ENCODE measurements at places on chromosomes 2 and 18.

DNA sequence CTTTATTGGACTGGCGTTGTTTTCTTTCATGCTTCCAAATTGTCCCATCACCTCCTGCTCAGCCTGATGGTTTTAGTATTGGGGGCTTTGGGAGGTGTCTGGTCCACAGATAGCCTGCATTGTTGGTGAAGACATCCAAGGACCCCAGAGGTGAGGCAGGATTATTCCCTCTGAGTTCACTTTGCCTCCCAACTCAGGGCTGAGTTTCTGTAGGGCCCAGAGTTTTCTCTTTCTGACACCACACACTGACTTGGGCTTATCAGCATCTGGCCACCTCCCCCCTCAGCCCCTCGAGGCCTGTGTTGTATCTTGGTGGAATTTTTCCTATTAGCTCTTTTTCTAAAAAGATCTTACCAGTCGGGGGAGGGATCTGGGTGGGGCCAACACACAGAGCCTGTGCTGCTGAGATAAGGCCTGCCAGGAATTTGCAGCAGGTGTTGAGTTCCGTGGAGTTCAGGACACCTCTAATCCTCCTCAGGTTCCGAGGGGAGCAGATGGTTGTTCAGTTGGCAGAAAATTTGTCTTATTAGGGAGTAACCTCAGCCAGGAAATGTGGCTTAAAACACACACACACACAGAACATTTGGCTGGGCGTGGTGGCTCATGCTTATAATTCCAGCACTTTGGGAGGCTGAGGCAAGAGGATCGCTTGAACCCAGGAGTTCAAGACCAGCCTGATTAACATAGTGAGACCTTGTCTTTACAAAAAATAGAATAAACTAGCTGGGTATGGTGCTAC is 7.3 kb downstream of the EMILIN2 start:
- no peak for DNase-seq

- no peak for DNase-seq
Measured at GRCh38 chr2:48673581-48673980, 55.9 kb downstream of the GTF2A1L start.

DNA sequence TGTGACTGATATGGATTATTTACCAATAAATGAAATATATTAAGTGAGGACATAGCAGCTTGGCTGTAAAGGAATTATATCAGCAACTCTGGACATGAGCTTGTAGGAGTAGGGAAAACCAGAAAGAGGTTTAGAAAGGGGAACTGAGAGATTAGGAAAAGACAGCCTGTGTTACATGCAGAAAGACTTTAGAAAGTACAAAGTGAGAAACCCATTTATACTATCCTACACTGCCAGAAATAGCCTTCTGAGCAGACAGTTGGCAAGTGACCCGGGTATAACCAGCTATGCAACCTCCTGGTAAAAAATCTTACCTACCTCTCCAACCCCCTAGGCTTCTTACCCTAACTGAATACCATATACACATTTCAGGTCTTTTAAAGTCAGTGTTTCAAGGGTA is 134.1 kb downstream of the ANKRD44 start:
- DNase-seq = no peak

DNA sequence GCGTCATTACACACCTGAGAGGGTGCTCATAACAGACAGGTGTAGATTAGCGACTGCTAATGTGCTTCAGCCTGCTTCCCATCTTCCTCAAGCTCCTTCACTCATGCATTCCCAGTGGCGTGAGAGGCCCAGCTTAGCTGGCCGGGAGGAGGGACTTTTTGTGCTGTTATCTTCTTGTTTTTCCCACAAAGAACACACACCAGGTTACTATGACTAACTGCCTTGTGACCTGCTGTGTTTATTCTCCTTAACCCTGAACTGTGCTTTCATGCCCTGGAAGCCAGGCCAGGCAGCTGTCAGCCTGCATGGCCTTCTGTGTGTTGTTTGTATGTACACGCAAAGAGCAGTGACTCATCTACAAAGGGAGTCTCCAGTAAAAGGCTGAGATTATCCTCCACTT is 143.8 kb downstream of the PIEZO2 start:
- DNase-seq = no peak

- no peak for DNase-seq
Measured at GRCh38 chr2:16691261-16691660, 25.6 kb upstream of the CYRIA start.

DNA sequence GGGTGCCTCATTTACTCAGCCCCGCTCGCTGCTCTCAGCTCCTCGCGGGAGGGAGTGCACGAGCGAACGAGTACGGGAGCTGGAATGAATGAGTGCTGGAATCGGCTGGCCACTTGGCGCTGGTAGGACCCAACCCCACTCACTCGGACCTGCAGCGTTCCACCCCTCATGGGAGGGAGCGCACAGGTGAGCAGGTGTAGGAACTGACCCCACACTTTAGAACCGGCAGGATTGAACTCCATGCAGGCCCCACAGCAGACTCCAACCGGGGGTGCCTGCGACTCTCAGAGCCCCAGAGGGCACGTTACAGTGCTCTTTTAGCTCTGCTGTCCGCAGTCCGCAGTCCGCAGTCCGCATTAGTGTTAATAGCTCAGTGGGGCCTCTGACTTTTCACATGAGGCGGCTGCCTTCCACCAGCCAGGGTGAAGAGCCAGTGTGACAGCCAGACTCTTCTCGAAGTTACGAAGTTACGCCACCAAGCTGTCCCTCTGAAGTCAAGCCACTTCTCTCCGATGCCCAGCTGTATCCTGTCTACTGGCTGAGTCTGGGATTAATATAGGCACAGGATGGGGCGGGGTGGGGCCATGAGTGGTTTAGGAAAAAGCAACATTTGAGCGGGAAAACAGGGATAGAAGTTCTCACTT is 102.7 kb upstream of the ARHGAP15 start:
- DNase-seq = no peak

DNA sequence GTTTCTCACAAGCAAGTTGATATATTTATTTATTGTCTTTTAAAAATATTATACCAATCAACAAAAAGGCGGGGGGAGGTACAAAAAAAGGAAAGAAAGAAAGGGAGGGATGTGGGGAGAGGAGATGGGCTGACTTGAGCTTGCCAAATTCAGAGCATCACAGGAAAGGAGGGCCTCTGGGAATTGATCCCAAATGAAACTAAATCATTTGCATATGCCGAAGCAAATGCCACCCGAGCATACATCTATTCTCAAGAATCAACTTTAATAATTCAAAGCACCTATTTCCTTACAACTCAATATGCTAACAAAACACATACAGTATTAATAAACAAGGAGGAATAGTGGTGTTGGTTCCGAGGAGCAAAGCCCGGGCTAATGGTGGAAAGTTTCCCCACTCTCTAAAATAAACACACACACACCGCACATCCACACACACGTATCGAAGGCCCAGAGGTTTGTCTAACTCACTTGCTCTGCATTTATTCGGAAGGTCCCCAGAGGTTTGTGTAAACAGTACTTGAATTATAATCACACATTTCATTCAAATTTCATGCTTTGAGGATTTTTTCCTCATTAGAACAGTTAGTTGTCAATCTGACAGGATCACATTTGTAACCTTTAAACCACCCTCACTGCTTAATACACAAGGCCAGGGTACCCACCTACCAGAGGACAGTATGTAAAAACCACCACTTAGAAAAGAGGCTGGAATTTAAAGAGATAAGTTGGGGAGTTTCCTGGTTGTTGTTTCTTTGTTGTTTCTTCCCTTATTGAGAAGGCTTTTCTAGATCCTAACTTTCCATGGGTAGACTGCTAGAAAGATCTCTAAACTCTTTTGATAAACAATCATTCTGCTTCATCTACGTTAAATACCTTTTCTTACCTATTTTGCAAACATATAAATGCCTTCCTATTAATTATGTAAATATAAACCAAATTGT is 264.7 kb downstream of the TCF4 start:
- no peak for DNase-seq

- DNase-seq = peak; percentile 6
Measured at GRCh38 chr2:182666674-182667314, 49.3 kb upstream of the DNAJC10 start.

DNA sequence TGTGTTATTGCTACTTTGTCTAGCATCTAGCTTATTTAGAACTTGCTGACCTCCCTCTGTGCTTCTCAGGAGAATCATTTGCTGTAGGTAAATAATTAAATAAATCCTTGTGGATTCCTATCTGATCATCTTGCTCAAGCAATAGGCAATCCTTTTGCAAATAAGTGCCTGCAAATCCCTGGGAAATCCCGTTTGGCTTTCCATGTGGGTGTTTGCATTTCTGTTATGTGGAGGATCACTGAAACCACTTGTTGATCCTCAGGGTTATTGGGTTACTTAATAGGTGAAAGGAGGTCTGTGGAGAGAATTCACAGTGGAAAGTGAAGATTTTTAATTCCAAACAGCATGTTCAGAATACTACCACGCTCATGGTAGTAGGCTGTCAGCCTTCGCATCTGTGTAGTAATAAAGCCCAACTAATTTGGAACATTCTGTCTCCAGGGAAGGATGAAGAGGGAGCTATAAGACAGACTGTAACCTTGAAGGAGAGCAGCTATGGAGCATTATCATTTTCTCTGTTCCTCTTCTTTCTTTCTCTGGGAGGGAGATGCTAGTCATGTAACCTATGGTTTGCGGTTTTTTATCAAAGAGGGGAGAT is 72.5 kb downstream of the GULP1 start:
- DNase-seq = no peak

GRCh38 chr2:239105234-239105633 is 257.3 kb downstream of the TWIST2 start:
- no peak for DNase-seq

- no peak for DNase-seq
Measured at GRCh38 chr2:222261504-222261903, 37.3 kb downstream of the PAX3 start.

- no peak for DNase-seq
Measured at GRCh38 chr2:176174824-176175708, 13.4 kb upstream of the HOXD1 start.

DNA sequence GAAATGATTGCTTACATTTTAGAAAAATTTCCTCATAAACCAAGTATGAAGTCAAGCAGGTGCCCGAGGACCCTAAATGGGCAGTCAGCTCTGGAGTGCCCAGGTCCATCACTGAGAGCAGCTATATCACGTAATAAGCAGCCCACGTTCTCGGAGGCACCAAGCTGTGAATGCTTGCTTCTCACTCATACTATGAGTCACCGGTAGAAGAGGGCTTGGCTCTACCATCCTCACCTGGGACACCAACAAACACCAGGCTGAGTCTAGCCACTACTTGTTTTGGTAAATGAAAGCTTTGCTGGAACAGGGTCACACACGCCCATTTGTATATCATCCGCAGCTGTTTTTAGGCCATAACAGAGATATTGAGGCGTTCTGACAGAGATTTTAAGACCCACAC is 207.5 kb downstream of the SEPTIN10 start:
- DNase-seq = no peak

- no peak for DNase-seq
Measured at GRCh38 chr2:237259201-237259600, 154.8 kb downstream of the COL6A3 start.
